ENCODE measurements at places on chromosomes 5 and 9.

DNA sequence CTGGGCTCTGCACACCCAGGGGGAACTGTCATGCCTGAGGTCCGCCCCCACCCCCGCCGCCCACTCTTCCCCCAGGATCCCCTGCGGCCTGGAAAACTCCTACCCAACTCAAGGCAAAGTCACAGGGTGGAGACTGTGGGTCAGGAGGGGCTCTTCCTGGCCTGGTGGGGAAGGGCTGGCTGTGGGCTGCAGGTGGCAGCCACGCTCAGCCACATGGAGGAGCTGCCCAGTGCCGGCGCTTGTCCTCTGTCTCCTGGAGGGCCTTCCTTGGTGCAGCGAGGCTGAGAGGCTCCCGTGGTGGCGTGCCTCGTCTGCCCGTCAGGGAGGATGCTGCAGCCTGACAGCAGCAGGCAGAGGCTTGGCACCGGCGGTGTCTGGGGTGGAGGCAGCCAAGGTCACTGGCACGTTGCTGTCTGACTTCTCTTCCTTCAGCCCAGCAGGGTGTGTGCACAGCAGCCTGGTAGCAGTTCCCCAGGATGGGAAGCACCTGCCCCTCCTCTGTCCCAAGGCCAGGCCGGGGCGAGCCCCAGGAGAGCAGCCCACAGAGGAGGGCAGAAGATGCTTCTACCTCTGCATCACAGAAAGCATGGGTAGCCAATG, 78.1 kb downstream of the ADAMTS2 start:
- no peak for DNase-seq
- no peaks in the 10 kb centered on the region for H3K27me3 ChIP-seq
- no peak overlapping the region for H3K27ac ChIP-seq

DNA sequence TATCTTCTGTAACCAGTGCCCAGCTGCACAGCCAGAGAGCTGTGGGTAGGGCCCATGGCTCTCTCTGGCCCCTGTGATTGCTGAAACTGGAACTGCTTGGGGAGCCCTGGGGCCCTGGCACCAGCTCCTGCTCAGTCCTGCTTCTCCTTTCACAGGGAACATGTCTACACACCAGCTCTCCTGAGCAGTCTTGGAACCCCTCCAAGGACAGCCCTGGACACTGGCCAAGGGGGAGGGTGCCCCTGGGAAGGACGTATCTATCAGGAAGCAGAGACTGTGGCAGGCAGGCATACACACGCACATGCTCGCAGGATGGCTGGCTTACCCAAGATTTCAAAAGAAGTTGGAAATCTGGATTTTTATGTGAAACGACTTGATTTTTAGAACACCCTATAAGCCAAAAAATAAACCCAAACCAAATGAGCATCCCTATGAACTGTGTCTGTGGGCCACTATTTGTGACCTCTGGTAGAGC, 8.8 kb upstream of the TRAF1 start:
- DNase-seq, result no peak
- no peaks in the 10 kb centered on the region for H3K4me1 ChIP-seq
- H3K27ac ChIP-seq, result no peak overlapping the region
- no peak overlapping the region for H3K4me3 ChIP-seq
- no peaks in the 10 kb centered on the region for H3K27me3 ChIP-seq

DNA sequence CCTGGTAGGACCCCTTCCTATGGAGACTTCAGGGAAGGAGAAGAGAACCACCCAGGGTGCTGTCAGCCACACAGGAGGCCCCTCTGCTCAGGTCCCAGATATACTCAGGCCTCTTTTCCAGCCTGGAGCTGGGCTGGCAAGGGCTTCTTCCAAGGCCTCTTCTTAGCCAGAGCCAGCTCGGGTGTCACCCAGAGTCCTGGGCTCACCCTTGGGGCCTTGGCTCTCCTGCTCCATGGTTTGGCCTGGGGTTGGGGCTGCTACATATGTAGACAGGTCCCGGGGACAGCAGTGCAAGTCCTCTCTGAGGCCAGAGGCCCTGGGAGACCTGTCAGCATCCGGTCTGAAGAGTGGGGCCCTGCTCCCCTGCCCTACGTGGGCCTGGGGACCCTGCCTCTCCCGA, 22.8 kb downstream of the PAEP start:
- H3K36me3 ChIP-seq, result no peaks in the 10 kb centered on the region
- no peaks in the 10 kb centered on the region for H3K4me1 ChIP-seq
- no peak for DNase-seq
- H3K27me3 ChIP-seq, result no peaks in the 10 kb centered on the region

GRCh38 chr5:175681968-175682340, 24.1 kb downstream of the HRH2 start:
- H3K36me3 ChIP-seq, result no peaks in the 10 kb centered on the region
- H3K4me1 ChIP-seq, result no peaks in the 10 kb centered on the region
- H3K4me3 ChIP-seq, result no peak overlapping the region

DNA sequence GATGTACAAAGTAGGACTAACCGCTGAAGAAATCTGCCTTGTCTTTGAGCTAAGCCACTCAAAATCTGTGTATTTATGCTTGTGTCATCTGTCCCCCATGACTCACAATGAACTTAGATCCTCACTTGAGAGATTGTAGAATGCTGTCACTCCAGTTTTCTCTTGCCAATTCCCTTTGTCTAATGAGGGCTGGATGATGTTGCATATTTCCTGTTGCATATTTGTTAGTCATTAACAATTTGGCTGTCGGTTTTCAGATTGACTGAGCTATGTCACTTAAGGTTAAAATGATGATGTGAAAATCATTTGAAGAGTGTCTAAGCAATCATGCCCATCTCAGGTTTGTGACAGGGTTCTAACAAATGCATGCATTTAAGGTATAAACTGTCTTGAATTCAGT, 481.7 kb downstream of the CDH10 start:
- H3K36me3 ChIP-seq, result no peaks in the 10 kb centered on the region
- no peaks in the 10 kb centered on the region for H3K4me1 ChIP-seq
- H3K27me3 ChIP-seq, result no peaks in the 10 kb centered on the region
- DNase-seq, result no peak
- H3K4me3 ChIP-seq, result no peak overlapping the region

DNA sequence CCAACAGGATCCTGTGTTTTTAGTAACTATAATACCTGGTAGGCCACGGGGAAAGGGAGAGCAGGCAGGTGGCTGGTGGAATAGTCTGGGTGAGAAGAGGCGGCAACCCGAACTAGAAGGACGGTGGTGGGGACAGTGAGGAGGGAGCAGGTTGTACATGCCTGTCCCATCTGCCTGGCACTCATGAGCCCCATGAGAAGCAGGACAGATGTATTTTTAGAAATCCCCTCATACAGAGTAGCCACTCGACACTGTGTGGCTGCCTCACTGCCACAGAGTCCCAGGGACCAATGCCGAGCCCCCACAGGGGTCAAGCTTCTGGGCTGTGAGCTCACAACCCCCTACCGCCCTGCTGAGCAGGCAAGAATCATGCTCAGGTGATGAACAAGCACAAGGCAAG, 136.6 kb downstream of the SEC61B start:
- H3K4me3 ChIP-seq, result no peak overlapping the region
- H3K27ac ChIP-seq, result no peak overlapping the region
- DNase-seq, result no peak
- no peaks in the 10 kb centered on the region for H3K27me3 ChIP-seq
- H3K36me3 ChIP-seq, result no peaks in the 10 kb centered on the region

- H3K27ac ChIP-seq, result no peak overlapping the region
- H3K27me3 ChIP-seq, result no peaks in the 10 kb centered on the region
- DNase-seq, result no peak
- no peaks in the 10 kb centered on the region for H3K36me3 ChIP-seq
Measured at GRCh38 chr5:75510836-75511434, 494 bp downstream of the CERT1 start.

GRCh38 chr5:773517-774264, 10.8 kb downstream of the ZDHHC11B start:
- no peak for DNase-seq
- no peak overlapping the region for H3K27ac ChIP-seq
- H3K36me3 ChIP-seq, result no peaks in the 10 kb centered on the region
- H3K4me1 ChIP-seq, result peaks cover 2% of the 10 kb centered on the region

All from iPS DF 6.9 (cell line).